ENCODE measurements at places on chromosomes 16 and 17.

DNA sequence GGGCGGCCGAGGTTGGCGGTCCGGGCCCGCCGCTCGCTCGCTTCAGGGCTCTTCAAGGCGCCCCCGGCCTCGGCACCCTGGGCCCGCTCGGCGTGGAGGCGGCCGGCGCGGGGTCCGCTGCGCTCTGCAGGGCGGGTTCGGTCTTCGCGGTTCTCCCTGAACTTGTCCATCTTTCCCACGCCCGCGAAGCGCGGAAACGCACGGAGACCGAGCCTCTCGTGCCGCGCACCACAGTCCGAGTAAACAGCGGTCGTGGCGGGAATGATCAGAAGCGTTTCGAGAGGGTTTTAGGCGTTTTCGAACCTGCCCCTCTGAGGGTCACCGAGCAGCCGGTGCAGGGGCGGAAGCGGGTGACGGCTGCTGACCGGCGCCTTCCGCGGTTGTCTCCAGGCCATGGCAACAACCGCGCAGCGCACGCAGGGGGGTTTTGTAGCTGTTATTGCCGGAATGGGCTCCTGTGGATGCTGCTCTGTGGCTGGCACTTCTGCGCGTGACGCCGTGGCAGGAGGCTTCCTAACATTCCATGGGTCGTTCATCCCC is 414 bp downstream of the NARF start:
- no peak for DNase-seq

DNA sequence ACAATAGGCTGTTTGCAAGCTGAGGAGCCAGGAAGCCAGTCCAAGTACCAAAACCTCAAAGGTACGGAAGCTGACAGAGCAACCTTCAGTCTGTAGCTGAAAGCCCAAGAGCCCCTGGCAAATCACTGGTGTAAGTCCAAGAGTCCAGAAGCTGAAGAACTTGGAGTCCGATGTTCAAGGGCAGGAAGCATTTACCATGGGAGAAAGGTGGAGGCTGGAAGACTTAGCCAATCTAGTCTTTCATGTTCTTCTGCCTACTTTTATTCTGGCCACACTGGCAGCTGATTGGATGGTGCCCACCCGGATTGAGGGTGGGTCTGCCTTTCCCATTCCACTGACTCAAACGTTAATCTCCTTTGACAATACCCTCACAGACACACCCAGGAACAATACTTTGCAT is 15.3 kb downstream of the CD300LB start:
- DNase-seq, result no peak

GRCh38 chr16:30903596-30903995 is 7.2 kb downstream of the CTF1 start:
- DNase-seq, result no peak

GRCh38 chr17:67555855-67556254 is 161.9 kb upstream of the NOL11 start:
- no peak for DNase-seq

GRCh38 chr17:76492123-76492988 is 8.9 kb downstream of the RHBDF2 start:
- no peak for DNase-seq

DNA sequence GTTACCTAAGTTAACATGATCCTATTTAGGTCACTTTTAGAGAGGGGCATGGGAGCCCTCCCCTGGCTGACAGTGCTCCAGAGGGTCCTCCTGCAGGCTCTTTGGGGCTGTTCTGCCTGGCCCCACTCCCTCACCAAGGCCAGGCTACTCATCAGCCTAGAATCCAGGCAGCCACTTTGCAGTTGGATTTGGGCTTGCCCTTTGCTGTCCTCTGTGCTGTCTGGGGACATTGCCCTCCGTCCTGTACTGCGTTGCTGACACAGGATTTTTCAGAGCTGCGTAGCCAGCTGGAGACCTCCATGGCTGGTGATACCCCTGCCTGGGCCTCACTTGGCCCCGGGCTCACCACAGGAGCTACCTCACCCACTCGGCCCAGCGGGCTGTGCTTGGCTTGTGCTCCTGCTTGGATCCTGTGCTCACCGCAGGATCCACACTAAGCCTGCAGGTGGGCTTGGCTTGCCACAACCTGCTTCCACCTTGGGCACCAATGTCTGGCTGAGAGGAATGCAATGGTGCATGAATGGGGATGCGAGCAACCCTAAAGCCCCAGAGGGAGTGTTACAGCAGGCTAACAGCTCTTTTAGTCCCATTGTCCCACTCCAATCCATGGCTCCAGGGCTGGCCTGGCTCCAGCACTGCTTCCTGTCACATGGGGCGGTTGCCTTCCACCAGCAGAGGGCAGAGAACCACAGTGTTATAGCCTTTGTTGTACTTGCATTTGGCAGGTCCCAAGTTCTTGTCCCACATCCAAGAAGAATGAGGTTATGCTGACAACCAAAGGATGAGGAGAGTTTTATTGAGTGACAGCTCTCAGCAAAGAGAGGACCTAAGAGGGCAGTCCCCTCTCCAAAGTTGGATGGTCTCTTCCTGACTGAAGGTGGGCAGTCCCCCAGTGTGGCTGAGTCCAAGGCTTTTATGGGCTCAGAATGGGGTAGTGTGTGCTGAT is 21.5 kb downstream of the CCL4 start:
- DNase-seq, result no peak

- no peak for DNase-seq
Observed at GRCh38 chr16:2528161-2529060, 2.8 kb downstream of the CEMP1 start.

DNA sequence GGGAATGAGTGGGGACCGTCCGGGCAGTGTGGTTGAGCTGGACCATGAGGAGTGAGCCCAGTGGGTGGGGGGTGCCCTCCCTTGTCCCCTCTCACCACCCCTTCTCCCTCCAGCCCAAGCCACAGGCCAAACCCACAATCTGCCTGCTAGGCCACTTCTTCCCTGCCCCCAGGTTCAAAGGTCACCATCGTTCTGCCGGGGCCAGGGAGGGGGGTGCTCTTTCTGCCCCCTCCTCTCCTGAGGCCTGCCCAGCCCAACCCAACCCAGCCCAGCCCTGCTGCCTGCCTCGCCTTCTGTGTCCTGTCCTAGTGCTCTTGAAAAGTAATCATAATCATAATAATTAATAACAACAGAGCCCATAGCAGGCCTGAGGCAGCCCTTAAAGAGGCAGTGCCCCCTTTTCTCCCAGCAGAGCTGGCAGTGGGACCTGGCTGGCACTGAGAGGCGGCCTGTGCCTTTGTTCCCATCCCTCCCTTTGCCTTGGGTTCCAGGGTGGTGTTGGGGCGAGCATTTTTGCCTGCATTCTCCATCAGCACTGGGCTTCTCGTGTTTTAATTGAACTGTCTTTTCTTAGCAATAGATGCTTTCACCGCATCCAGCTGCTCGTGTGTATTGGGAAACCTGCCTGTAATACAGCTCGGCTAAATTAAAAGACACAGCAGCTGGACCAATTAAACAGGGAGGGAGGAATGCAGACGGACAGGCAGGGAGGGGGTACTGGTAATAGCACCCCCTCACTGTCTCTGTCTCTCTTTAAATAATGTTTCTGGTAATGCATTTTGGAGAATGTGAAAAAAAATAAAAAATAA is 46.8 kb downstream of the SREBF1 start:
- DNase-seq, result no peak

GRCh38 chr17:45692661-45693060 is 91.5 kb upstream of the CRHR1 start:
- no peak for DNase-seq

GRCh38 chr17:80655608-80656007 is 111.0 kb downstream of the RPTOR start:
- DNase-seq, result no peak

DNA sequence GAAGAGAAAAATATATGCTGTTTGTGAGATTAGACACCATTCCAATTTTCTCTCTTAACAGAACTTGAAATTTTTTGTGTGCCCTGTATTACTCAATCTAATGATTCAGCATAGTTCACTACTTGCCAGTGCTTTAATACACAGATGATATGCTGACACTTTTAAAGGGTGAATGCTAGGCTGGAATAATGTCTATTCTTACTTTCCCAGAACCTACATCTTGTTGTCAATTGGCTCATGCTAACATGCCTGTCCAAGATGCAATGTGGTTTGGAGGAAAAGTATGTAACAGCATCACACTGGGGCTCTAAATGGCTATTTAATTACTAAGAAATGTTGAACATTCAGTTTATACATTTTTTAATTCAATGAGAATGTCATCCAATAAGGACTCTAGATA is 7.6 kb upstream of the MAP2K6 start:
- DNase-seq, result no peak

GRCh38 chr17:78039581-78039980 is 81.1 kb downstream of the TNRC6C start:
- DNase-seq, result no peak

DNA sequence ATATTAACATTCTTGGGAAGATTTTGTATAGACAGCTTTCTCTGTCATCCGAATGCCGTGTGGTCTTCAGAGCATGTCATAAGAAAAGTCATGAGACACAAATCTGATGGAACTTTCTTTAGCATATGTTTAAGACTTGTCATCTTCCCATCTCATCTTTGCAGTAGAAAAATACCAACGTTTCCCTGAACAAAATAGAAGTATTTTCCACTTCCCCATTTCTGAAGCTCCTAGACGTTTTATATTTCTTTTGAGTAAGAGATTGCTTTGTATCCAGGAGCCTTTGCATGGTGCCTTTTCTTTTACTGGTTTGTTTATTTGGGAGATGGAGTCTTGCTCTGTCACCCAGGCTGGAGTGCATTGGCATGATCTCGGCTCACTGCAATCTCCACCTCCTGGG is 235.1 kb downstream of the PRKCA start:
- no peak for DNase-seq

- no peak for DNase-seq
Observed at GRCh38 chr17:43337684-43338428, 60.9 kb upstream of the ARL4D start.

- DNase-seq, result no peak
Observed at GRCh38 chr16:74761665-74762064, 13.0 kb downstream of the FA2H start.

- DNase-seq, result no peak
Observed at GRCh38 chr17:71741836-71742235, 379.0 kb upstream of the SOX9 start.

DNA sequence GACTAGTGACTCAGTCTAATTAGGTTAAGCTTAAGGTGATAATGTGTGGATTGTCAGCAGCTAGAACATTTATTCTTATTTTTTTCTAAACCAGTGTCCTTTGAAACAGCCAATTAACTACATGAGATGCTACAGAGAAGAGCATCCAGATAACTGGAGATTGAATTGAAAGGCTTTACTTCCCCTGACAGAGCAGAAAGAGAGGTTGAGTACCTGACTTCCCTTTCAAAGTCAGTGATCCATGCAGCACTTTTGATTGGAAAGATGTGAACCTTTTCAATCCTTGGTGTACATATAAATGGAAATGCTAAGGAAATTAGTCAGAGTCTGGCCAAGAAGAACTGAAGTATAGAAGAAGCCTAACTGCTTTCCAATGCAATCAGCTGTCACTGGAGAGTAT is 653.8 kb downstream of the CDH8 start:
- DNase-seq, result no peak

GRCh38 chr17:76547183-76547641 is 7.4 kb downstream of the PRCD start:
- DNase-seq, result peak; percentile 71

- DNase-seq, result no peak
Observed at GRCh38 chr17:199191-199604, 17.7 kb upstream of the DOC2B start.

DNA sequence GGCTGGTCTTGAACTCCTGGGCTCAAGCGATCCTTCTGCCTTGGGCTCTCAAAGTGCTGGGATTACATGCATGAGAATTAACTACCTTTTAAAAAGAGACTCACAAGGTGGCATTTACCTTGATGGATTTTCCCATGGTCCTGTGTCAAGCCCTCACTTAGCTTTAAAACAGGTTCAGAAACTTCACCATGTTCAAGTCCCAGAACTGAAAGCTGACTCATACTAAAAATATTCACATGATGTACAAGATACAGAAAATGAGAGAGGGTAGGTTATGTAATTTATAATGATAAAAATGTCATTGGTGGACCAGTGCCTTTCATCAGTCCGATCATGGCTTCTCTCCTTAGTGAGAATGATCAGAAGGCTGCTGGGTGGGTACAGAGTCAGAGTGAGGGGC is 4.3 kb upstream of the AKAP1 start:
- no peak for DNase-seq

- no peak for DNase-seq
Observed at GRCh38 chr17:4620531-4621101, 20.9 kb downstream of the ALOX15 start.

GRCh38 chr16:81324808-81325207 is 10.0 kb downstream of the GAN start:
- no peak for DNase-seq

- no peak for DNase-seq
Observed at GRCh38 chr17:67063141-67063540, 18.8 kb downstream of the CACNG1 start.

GRCh38 chr16:55778757-55779156 is 54.1 kb downstream of the CES1 start:
- DNase-seq, result no peak

GRCh38 chr17:55765472-55765871 is 14.6 kb downstream of the PCTP start:
- DNase-seq, result no peak

DNA sequence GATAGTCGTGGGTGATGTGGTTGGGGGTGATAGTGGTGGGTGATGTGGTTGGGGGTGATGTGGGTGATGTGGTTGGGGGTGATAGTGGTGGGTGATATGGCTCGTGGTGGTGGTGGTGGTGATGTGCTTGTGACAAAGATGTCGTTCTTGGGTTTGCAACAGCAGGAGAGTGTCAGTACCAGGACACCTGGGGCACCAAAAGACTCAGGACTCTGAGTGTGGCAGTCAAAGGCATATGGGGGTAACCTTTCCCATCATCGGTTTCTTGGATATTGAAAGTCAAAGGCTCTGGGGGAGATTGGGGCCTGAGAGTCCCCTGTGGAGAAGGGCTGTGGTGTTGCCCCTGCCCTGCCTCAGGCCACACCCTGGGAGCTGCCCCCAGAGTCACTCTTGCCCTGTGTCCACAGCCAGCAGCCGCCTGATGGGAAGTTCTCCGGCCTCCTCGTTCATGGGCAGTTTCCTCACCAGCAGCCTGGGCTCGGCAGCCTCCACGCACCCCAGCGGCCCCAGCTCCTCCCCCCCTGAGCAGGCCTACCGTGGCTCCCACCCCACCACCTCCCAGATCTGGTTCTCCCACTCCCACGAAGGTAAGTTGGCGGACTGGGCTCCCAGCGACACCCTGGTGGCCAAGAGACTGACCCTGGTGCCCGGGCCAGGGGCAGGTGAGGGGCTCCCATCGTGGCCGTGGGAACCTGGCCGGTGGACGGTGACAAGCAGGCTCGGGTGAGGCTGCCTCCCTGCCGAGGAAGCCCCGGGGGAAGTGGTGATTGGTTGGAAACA is 31.3 kb downstream of the BAHCC1 start:
- no peak for DNase-seq

GRCh38 chr16:77949445-77949844 is 72.9 kb upstream of the CLEC3A start:
- DNase-seq, result no peak

- no peak for DNase-seq
Observed at GRCh38 chr16:79645701-79646100, 45.2 kb upstream of the MAF start.
